ENCODE measurements at places on chromosomes 7 and 10.
A peak's percentile ranks its signal among the peaks of the same experiment; 100 is the strongest.

DNA sequence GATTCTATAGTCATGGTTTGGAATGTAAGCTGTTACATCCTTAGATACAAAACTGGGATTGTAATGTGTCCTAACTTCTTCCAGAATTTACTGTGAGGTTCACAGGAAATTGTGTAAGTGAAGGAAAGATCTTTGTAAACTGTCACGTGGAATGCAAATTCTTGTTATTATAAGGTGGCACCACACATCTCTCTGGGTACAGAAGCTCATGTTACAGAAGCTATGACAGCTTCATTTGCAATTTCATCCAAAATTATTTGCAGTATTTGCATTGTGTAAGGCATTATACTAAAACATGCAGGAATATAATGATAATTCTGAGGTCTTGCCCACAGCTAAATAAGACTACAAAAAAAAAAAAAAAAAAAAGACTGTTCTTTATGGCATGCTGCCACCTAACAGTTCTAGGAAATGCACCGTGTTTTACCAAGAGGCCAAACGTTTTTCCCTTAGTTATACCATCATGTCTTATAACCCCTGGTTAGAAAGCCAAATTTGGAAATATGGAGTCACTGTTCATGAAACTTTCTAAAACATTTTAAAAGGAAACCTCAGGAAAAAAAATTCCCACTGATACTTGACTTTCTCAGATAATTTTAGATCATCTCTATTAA lies 17.6 kb downstream of the MINDY3 start:
- no peak for DNase-seq

DNA sequence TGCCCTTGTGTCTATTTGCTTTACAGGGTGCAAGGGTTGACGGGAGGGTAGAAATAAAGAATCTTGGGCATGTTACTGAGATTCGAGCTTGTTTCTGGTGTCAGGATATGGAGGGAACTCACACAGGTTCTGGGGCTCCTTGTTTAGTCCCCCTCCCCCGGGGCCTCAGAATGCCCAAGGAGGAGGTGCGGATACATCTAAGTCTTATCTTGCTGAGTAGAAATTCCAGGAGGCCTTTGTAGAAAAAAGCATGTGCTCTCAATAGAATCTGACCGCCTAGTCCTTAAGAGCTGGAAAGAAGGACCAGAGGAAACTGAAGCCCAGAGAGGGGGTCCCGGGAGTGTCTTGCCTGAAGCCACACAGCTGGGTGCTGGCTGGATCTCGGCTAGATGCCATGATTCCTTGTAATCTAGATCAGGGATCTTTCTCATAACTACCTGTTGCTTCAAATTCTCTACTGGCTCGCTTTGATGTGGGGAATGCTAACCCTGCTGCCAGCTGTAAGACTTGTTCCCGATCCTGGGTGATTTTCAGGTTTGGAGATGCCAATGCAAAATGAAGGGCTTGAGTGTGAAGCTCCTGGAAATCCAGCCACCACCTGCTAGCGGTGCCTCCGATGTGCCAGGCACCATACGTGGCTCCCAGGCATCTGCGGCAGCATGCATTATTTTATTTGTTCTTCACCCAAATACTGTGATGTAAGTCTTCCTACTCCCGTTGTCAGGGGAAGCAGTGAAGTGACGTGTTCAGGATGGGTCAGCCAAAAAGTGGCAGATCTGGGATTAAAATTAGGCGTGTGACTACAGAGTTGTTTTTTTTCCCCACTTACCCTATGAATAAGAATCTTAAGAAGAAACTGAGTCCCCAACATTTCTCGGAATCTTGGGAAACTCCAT lies 226.0 kb downstream of the TCF7L2 start:
- no peak for DNase-seq

- peak; percentile 35 for DNase-seq
Observed at GRCh38 chr7:128347647-128348097, 4.0 kb upstream of the RBM28 start.

- DNase-seq, result no peak
Observed at GRCh38 chr10:103872137-103872931, 17.0 kb upstream of the SH3PXD2A start.

DNA sequence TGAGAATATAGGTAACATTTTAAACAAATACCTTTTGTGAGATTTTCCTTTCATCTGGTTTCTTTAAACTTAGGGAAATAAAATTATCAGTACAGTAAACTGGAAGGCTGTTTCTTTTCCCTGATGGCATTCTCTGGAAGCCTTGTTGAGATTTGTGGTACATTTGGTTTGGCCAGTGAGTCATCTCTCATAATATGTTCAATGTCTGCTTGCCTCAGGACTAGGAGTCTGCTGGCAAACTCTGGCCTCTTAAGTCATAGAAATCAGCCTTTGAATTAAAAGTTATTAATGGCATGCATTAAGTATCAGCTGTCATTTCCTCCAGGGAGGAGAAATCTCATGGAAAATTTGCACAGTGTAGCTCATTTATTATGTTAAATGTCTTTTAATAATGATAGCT lies 316.6 kb upstream of the KIAA1217 start:
- no peak for DNase-seq

GRCh38 chr7:34175837-34176236 lies 270.5 kb downstream of the BMPER start:
- no peak for DNase-seq

DNA sequence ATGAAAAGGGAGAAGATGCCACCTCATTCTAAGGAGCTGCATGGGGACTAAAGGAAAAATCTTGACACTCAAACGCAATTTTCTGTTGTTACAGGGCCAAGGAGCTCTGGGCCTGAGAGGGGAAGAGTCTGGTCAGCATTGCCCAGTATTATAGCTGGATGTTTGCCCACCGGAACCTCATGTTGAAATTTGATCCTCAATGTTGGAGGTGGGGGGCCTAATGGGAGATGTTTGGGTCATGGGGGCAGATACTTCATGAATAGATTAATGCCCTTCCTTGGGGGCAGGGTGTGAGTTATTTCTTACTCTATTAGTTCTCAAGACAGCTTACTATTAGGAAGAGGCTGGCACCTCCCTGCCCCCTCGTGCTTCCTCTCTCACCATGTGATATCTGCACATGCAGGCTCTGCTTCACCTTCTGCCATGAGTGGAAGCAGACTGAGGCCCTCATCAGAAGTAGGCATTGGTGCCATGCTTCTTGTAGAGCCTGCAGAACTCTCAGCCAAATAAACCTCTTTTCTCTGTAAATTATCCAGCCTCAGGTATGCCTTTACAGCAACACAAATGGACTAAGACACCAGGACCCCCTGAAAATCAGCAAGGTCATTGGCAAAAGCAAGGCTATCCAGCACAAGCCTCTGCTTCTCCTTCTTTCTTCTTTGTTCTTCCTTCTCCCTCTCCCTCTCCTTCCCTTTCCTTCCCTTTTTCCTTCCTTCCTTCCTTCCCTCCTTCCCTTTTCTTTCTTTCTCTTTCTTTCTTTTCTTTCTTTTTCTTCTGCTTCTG lies 15.1 kb downstream of the GCK start:
- no peak for DNase-seq

All from T-helper 2 cell (primary cell).